Mesothelial cell of epicardium (in vitro differentiated cells): ENCODE measurements at places on chromosomes 13 and 19.

GRCh38 chr13:40485611-40486517 is 180.6 kb downstream of the FOXO1 start:
- peaks cover 2% of the 10 kb centered on the region for H3K27me3 ChIP-seq

DNA sequence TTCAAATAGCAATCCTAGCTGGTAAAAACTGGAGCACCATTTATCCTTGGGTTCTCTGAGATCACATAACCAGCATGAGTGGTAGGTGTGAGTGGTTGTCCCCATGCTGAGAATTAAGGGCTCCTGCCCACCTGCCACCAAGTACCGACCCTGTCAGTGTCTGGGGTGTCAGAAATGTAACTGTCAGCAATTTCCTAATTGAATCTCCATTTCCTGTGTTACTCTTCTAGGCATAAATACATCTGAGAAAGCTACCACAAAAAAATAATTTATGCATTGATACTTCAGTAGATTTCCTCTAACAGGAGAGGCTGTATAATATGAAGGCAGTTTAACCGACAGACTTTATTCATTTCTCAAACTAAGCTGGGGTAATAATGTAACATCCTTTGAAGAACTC is 25.1 kb downstream of the CPB2 start:
- no peaks in the 10 kb centered on the region for H3K36me3 ChIP-seq
- no peak overlapping the region for H3K4me3 ChIP-seq
- DNase-seq = no peak
- no peaks in the 10 kb centered on the region for H3K4me1 ChIP-seq
- H3K27ac ChIP-seq = no peak overlapping the region

- no peaks in the 10 kb centered on the region for H3K36me3 ChIP-seq
- DNase-seq = no peak
- H3K4me1 ChIP-seq = peaks cover 8% of the 10 kb centered on the region
- peak overlapping the region; percentile 88 for H3K27ac ChIP-seq
These were observed 1.8 kb downstream of the VASP start for GRCh38 chr19:45508861-45509691.

DNA sequence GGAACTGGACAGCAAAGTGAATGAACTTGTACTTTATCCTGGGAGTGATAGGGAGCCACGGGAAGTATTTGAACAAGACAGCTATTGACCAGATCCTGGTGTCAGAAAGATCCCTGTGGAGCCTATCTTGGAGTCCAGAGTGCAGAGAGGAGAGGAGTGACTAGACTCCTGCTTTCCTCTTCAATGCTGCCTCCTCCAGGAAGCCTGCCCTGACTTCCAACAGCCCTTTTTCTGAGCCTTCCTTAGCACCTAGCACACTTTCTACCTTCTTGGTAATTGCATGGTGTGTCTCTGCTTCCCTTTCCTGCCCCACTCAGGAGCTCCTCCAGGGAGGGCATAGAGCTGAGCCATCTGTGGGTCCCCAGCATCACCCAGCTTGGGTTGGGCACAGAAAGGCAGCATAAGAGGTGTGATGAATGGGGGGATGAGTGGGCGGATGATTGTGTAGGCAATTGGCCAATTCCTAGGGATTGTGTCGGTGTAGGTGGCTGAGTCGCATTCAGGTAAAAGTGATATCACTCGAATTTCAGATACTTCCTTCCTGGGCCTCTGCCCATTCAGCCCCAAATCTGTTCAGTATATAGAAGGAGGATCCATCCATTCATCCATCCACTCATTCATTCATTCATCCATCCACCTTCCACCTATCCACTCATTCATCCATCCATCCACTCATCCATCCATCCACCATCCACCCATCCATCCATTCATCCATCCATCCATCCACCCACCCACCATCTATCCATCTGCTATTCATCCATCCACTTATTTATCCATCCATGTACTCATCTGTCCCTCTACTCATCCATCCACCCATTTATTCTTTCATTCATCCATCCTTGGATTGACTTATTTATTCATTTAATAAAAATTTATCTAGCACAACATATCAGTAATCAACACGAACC is 26.9 kb downstream of the CYP4F22 start:
- peaks cover 1% of the 10 kb centered on the region for H3K36me3 ChIP-seq
- no peak overlapping the region for H3K4me3 ChIP-seq
- no peaks in the 10 kb centered on the region for H3K27me3 ChIP-seq
- no peak for DNase-seq
- H3K4me1 ChIP-seq = no peaks in the 10 kb centered on the region
- H3K27ac ChIP-seq = no peak overlapping the region

- DNase-seq = no peak
- H3K27ac ChIP-seq = no peak overlapping the region
- no peak overlapping the region for H3K4me3 ChIP-seq
- no peaks in the 10 kb centered on the region for H3K36me3 ChIP-seq
- H3K4me1 ChIP-seq = no peaks in the 10 kb centered on the region
These were observed 21.9 kb upstream of the EVI5L start for GRCh38 chr19:7808108-7808507.

DNA sequence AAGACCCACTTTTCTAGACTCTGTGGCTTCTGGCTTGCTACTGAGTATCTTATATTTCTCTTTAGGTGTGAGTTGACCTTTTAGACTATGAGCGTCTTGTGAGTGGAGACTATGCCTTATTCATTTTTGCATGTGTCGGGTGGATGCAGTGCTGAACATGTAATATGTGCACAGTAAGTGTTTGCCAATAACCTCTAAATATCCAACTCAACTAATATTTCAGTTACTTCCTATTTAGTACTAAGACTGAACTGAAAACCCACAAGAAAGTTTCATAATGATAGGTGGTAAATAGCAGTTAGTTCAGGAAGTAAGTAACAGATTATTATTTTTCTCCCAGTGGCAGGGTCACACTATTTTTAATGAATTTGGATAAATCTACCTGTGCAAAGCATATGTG is 269.3 kb downstream of the KCNRG start:
- H3K27me3 ChIP-seq = no peaks in the 10 kb centered on the region
- H3K4me3 ChIP-seq = no peak overlapping the region
- H3K27ac ChIP-seq = no peak overlapping the region
- peaks cover 7% of the 10 kb centered on the region for H3K36me3 ChIP-seq
- no peak for DNase-seq

DNA sequence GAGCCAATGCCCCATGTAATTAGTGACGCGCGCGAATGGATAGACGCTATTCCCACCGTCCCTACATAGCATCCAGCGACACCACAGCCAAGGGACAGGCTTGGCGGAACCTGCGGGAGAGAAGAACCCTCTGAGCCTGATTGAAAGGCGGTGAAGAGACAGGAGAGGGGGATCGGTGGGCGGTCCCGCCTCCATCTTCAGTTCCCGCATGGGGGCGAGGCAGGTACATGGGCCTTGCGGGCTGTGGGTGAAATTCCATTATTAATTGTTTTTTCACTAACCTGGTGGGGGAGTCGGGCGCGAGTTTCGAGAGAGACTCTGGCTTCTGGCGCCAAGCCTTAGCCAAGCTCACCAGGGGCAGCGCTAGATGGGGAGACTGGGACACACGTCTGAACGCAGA is 8.4 kb upstream of the TEX101 start:
- H3K27me3 ChIP-seq = no peaks in the 10 kb centered on the region
- no peaks in the 10 kb centered on the region for H3K4me1 ChIP-seq
- no peak overlapping the region for H3K27ac ChIP-seq
- H3K4me3 ChIP-seq = no peak overlapping the region
- H3K36me3 ChIP-seq = no peaks in the 10 kb centered on the region

DNA sequence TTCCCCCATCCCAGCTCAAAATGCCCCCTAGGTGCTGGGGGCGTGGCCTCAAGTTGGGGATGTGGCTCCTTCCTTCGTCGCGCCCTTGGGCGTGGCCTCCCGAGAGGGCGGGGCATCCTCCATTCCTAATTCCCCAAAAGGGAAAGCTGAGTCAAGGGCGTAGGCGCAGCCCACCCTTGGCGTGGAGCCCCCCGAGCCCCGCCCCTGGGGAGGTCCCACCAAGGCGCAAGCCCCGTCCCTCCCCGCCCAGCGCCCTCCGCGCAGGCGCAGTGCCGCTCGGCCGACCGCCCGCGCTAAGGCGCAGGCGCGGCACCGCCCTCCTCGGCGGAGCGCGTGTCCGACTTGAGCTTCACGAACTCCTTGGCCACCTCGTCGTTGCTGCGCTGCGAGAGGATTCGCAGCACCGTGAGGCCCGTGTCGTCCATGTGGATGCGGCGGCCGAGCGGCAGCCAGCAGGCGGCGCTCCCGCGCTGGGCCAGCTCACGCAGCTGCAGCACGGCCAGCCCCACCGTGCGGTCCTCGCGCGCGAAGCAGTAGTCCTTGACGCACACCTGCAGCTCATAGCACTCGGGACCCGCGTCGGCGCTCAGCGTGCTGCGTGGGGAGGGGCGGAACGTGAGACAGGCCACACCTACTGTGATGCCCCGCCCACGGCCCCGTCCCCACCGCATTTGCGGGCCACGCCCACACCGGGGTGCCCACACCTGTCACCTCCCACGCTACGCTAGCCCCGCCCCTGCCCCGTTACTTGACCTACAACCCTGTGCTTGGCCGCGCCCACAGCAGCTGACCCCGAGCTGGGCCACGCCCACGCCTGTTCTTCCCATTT is 50.5 kb downstream of the COLGALT1 start:
- peak overlapping the region; percentile 27 for H3K4me3 ChIP-seq
- no peaks in the 10 kb centered on the region for H3K36me3 ChIP-seq
- peaks cover 46% of the 10 kb centered on the region for H3K27me3 ChIP-seq
- no peak overlapping the region for H3K27ac ChIP-seq

- peaks cover 7% of the 10 kb centered on the region for H3K4me1 ChIP-seq
- no peaks in the 10 kb centered on the region for H3K27me3 ChIP-seq
- no peak for DNase-seq
- no peak overlapping the region for H3K27ac ChIP-seq
These were observed 11.8 kb upstream of the KATNAL1 start for GRCh38 chr13:30319130-30319529.

GRCh38 chr13:44088411-44088810 is 208.7 kb downstream of the LACC1 start:
- H3K36me3 ChIP-seq = peaks cover 2% of the 10 kb centered on the region
- DNase-seq = no peak
- H3K27me3 ChIP-seq = no peaks in the 10 kb centered on the region
- H3K27ac ChIP-seq = no peak overlapping the region
- no peak overlapping the region for H3K4me3 ChIP-seq

DNA sequence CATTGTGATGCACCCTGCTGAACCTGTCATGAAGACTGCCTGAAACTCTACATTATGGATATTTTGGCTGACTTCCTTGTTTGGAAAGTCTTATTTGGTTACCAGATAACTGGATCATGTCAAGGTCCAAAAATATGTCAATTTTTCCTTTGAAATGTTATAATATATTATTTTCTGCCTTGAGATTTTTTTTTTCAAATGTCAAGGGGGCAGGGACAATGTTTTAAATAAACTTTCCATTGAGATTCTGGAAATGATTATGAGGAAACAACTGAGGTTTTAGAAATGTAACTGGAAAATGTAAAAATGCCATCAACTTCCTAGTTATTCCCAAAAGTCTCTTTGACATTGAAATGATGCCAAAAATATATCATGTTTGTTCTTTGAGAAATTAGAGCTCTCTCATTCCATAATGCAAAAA is 117.0 kb downstream of the RFC3 start:
- H3K4me3 ChIP-seq = no peak overlapping the region
- H3K27me3 ChIP-seq = no peaks in the 10 kb centered on the region
- DNase-seq = no peak
- no peaks in the 10 kb centered on the region for H3K36me3 ChIP-seq

- H3K4me3 ChIP-seq = no peak overlapping the region
- DNase-seq = no peak
- peaks cover 14% of the 10 kb centered on the region for H3K4me1 ChIP-seq
- H3K27me3 ChIP-seq = no peaks in the 10 kb centered on the region
- no peak overlapping the region for H3K27ac ChIP-seq
- peaks cover 10% of the 10 kb centered on the region for H3K36me3 ChIP-seq
These were observed 48.0 kb upstream of the KATNAL1 start for GRCh38 chr13:30355384-30355699.

- H3K4me3 ChIP-seq = no peak overlapping the region
- H3K27ac ChIP-seq = no peak overlapping the region
- H3K36me3 ChIP-seq = no peaks in the 10 kb centered on the region
- H3K4me1 ChIP-seq = peaks cover 21% of the 10 kb centered on the region
These were observed 288.9 kb upstream of the MAB21L1 start for GRCh38 chr13:35765366-35765765.

GRCh38 chr13:40666933-40667621 is 636 bp upstream of the FOXO1 start:
- H3K4me3 ChIP-seq = peak overlapping the region; percentile 84
- H3K4me1 ChIP-seq = peaks cover 41% of the 10 kb centered on the region
- H3K27me3 ChIP-seq = no peaks in the 10 kb centered on the region
- peak; percentile 33 for DNase-seq
- no peaks in the 10 kb centered on the region for H3K36me3 ChIP-seq

GRCh38 chr13:83796364-83796763 is 85.9 kb downstream of the SLITRK1 start:
- H3K4me3 ChIP-seq = no peak overlapping the region
- no peak overlapping the region for H3K27ac ChIP-seq
- no peak for DNase-seq
- H3K4me1 ChIP-seq = peaks cover 9% of the 10 kb centered on the region
- no peaks in the 10 kb centered on the region for H3K27me3 ChIP-seq
- peaks cover 2% of the 10 kb centered on the region for H3K36me3 ChIP-seq

DNA sequence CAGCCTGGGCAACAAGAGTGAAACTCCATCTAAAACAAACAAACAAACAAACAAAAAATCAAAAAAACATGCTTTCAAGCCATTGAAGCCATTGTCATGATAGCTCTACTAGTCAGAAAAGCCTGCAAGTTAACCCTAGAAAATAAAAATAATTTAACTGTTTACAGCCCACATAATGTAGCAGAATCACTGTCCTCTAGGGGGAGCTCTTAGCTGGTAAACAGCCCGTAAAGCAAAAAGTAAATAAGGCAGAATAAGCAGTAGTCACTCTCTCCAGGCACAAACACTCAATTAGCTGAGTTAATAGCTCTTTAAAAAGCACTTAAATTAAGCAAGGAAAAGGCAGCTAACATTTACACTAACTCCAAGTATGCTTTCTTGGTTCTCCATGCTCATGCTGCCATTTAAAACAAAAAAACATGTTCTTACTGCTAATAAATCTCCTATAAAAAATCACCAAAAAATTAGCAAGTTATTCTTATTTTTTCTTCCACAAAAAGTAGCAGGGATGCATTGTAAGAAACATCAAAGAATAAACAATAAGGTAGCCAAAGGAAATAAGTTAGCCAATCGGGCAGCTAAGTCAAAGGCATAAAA is 11.3 kb downstream of the LILRB4 start:
- H3K4me1 ChIP-seq = no peaks in the 10 kb centered on the region
- no peak overlapping the region for H3K4me3 ChIP-seq
- no peaks in the 10 kb centered on the region for H3K36me3 ChIP-seq
- H3K27me3 ChIP-seq = no peaks in the 10 kb centered on the region
- H3K27ac ChIP-seq = no peak overlapping the region

DNA sequence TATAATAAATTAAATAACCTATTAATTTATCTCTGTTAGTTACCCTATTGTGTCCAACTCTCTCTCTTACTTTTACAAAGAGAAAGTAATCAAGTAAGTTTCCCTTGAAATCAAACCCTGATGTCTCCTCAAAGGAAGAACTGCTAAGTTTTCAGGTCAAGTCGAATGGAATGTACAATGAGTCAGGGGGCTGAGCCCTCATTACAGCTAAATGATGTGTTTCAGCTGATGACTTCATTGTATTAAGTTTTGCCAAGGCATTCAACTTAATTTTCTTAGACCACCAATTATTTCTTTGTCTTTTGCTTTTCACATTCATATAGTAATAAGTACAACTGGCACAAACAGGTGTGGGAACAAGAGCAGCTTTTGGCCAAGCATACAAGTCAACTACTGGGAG is 54.7 kb upstream of the DCT start:
- no peak overlapping the region for H3K4me3 ChIP-seq
- H3K27ac ChIP-seq = no peak overlapping the region
- DNase-seq = no peak
- H3K4me1 ChIP-seq = no peaks in the 10 kb centered on the region

GRCh38 chr19:7871437-7872305 is 2.5 kb downstream of the PRR36 start:
- H3K4me3 ChIP-seq = peak overlapping the region; percentile 64
- peaks cover 27% of the 10 kb centered on the region for H3K4me1 ChIP-seq
- H3K36me3 ChIP-seq = no peaks in the 10 kb centered on the region
- H3K27me3 ChIP-seq = peaks cover 55% of the 10 kb centered on the region
